ENCODE measurements at places on chromosomes 11 and 22.

GRCh38 chr22:35299217-35299672 is 449 bp upstream of the TOM1 start:
- peak; percentile 39 for DNase-seq

DNA sequence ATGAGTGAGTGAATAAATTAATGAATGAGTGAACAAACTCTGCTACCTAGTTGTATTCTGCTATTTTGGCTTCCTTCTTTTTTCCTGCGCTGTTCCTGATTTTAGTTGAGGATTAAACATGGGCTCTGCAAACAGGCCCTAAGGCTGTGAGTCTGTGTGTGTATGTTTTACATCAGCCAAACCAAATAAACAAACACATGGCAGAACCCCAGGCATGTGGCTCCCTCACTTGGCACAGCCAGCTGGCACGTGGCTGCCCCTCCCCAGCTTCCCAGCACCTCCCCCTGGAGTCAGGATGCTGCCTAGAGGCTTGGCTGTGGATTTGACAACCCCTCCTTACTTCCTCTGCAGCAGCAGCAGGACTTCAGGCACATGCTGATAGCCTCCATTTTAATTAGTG is 593.2 kb downstream of the INSC start:
- peak; percentile 76 for DNase-seq

DNA sequence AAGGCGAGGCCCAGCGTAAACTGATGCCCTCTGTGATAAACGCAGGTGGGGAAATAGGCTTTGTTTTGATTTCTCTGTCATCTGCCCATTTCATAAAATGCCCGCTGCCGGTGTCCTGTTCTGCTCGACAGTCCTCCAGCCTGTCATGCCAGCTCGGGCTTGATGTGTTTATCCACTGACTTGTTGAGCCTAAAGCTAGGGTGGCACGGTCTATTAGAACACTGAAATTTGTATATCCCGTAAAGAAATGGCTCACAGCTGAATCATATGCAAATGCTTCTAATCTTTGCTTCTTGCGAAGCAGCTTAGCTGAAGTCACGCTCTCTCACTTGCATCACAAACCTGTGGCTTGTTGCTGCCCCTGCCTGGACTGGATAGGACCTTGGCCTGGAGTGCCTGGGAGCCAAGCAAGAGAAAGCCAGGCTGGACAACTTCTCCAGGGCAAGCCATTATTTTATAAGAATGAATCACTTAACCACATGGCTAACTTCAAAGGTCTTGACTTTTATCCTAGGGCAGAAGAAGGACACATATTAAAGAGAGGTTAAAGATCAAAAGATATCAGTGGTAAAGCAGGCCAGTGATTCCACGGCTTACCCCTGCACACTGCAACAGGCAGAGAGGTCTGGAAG is 33.1 kb downstream of the EHF start:
- peak; percentile 94 for DNase-seq

GRCh38 chr11:20671856-20672546 is 2.6 kb downstream of the NELL1 start:
- DNase-seq, result peak; percentile 9
